ENCODE measurements at places on chromosomes 1 and 21. TPM values are rescaled to one million over a fixed set of nuclear protein-coding genes. Genes with fewer than 3 reads are reported as not detected.

Gene CD84
- total RNA-seq, result not detected

Gene SPRR5
- not detected for total RNA-seq

Gene BECN2
- total RNA-seq, result not detected

Gene HTR6
- total RNA-seq, result not detected

Gene DCLRE1B
- total RNA-seq, result 2.1 TPM

Gene KIAA1614
- total RNA-seq, result 3.8 TPM

Gene VHLL
- not detected for total RNA-seq

Gene LCE1C
- not detected for total RNA-seq

Gene ITLN1
- total RNA-seq, result not detected

Gene FCGR2B
- not detected for total RNA-seq

Gene LCE3C
- not detected for total RNA-seq

Gene CD244
- total RNA-seq, result not detected

Gene PIP5K1A
- total RNA-seq, result 26.7 TPM

Gene CAMK2N1
- 5.2 TPM for total RNA-seq

Gene AURKAIP1
- 101 TPM for total RNA-seq

Gene SPATA46
- total RNA-seq, result not detected

Gene OLFM3
- total RNA-seq, result not detected

Gene CA14
- not detected for total RNA-seq

Gene SDF4
- total RNA-seq, result 89.2 TPM

Gene TSPEAR
- total RNA-seq, result 0.19 TPM

Gene TFF2
- total RNA-seq, result not detected

Gene PAQR6
- total RNA-seq, result 0.50 TPM

Gene S100A16
- total RNA-seq, result 326 TPM

Gene ZNF672
- total RNA-seq, result 13.8 TPM

Gene CHIA
- total RNA-seq, result not detected

Gene NOS1AP
- total RNA-seq, result 0.16 TPM

Gene AMY2B
- 0.65 TPM for total RNA-seq

Gene CD2
- not detected for total RNA-seq

Gene CD1E
- total RNA-seq, result not detected

Gene FCRL1
- total RNA-seq, result not detected

Gene AGMAT
- total RNA-seq, result 0.50 TPM

Gene NHLH2
- total RNA-seq, result not detected

Gene OR10Z1
- not detected for total RNA-seq

Gene USH2A
- not detected for total RNA-seq

Gene ASPM
- 26.7 TPM for total RNA-seq

Gene ATXN7L2
- total RNA-seq, result 0.49 TPM

Gene FMO3
- 0.06 TPM for total RNA-seq

Gene STUM
- total RNA-seq, result 0.57 TPM

Gene OR14K1
- not detected for total RNA-seq

Gene C1QTNF12
- 0.57 TPM for total RNA-seq

Gene OR6K3
- total RNA-seq, result not detected

Gene FCMR
- total RNA-seq, result not detected

Gene CR2
- not detected for total RNA-seq

Gene FAM131C
- not detected for total RNA-seq

Gene TNNI3K
- total RNA-seq, result not detected

Gene GABRD
- 0.13 TPM for total RNA-seq

Gene OR2T2
- not detected for total RNA-seq

Gene TRIM17
- total RNA-seq, result not detected

Gene CITED4
- total RNA-seq, result 3.0 TPM

Gene DIRAS3
- 3.2 TPM for total RNA-seq

Gene TIE1
- 1,208 TPM for total RNA-seq
